ENCODE measurements at places on chromosomes 5 and 9.

GRCh38 chr5:92969781-92970237, 611.2 kb downstream of the NR2F1-AS1 start:
- no peak for DNase-seq

DNA sequence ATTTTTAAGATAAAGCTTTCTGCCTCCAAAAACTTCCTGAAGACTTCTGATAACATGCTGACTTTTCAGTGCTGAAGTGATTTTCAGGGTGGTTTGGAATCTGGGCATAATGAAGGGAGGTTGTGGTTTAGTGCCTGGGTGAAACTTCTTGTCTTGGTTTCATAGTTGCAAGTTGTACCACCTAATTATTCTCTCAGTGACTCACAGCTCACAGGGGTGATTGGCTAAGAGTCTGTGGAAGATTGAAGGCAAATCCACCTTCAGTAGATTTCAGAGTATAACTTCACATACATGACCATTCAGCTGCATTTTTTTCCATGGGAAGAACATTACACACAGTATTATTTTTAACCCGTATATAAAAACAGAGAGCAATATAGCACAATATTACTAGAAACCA, 199.9 kb downstream of the PTTG1 start:
- DNase-seq, result no peak

DNA sequence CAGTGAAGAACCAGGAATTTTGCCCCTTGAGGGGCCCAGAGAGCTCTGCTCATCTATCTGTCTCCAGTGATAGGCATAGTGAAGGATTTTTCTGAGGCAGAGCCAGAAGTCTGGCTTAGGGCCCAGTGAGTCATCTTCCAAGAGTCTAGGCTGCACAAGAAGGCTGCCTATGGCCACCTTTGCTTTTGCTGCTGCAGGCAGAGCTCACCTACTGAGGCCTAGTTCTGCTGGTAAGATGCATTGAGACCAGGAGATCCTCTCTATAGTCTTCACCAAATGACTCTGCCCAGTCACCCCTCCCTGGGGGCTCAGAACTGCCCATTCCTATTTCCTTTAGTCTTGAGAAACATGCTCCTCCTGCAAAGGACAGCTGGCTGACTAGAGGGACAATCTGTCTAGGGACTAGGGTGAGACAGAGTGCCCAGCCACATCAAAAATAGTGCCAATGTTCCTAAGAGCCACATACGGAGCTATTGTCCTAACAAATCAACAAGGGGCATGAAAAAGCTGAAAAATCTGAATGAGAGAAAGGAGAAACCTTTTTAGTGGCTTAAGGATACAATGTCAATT, 40.3 kb upstream of the CDKN2AIPNL start:
- DNase-seq, result peak; percentile 19

GRCh38 chr5:178094345-178094744, 19.0 kb upstream of the N4BP3 start:
- no peak for DNase-seq

DNA sequence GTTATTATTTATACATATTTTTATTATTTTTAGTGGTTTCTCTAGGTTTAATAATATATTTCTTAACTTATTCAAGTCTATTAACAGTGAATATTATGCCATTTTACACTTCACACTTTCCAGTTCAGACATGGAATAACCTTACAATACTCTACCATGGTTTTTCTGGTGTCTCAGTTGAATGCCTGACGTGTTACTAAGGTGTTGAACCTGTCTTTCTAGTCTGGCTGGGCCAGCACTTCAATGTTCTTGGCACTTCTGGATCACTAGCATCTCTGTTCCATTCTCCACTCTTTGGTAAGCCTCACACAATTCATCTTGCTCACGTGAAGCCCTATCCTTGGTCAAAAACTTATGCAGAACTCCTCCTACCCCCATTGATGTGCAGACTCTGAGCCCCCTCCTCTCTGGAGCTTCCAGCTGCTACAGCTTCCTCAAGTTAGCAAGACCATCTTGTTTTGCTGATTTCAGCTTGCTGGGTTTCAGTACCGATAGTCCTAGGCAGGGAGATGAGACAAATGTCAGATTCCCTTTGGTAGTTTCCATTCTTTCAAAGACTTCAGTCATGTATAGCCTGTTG, 243.1 kb downstream of the FBXO4 start:
- no peak for DNase-seq

GRCh38 chr5:148268566-148268965, at the start of gene SPINK13:
Gene SPINK13 (plus strand): TSS chr5:148268794. CDS start chr5:148270073, 1,279 bp downstream.
- DNase-seq, result no peak

GRCh38 chr5:124045412-124045811, 533.4 kb downstream of the CSNK1G3 start:
- no peak for DNase-seq
